ENCODE measurements at places on chromosomes 7 and 10.

GRCh38 chr7:100583132-100584053 lies 2.5 kb downstream of the LRCH4 start:
- peak; percentile 75 for DNase-seq

- no peak for DNase-seq
Observed at GRCh38 chr7:155741082-155741481, 71.2 kb downstream of the SHH start.

DNA sequence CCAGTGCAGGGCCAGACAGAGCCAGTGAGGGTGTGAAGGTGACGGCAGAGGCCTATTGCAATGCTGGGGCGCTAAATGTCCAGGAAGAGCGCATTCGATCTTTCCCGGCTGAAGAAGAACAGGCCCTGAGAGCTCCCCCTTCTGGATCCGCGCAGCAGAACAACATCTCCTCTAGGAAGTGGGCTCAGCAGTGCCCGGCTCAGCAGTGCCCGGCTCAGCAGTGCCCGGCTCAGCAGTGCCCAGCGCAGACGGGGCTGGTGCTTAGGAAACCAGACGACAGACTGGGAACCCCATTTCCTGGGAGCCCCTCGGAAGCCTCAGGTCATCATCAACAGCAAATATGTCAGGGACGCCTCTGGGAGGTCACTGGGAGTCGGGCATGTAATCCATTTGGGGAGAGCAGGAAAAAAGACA lies 4.7 kb upstream of the NOS3 start:
- peak; percentile 69 for DNase-seq

- DNase-seq = no peak
Observed at GRCh38 chr7:6479067-6479466, 31.3 kb upstream of the DAGLB start.

DNA sequence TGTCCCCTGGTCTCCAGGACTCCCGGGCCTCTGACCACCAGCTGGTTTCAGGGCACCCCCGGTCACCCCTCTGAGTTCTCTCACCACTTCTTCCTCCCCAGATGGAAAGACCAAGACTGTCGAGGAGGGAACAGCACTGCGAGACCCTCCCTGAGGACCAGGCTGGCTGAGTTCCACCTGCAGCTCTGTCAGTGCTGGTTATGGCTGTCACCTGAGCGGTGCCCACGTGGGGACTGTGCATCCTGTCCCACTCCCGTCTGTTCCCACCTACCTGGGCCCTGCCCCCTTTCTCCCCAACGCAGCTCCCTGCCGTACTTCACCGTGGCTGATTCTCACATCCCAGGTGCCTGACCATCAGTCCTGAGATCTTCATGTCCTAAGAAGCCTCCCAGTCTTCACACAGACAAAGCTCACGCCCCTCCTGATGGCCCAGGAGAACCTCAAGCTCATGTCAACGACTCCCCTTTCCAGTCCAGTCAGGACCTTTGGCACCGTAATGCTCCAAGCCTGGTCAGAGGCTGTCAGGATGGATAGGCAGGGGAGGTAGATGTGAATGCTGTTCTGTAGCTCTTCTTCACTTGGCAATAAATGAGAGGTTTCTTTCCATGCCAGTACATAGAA lies 159.7 kb downstream of the USP6NL start:
- no peak for DNase-seq

DNA sequence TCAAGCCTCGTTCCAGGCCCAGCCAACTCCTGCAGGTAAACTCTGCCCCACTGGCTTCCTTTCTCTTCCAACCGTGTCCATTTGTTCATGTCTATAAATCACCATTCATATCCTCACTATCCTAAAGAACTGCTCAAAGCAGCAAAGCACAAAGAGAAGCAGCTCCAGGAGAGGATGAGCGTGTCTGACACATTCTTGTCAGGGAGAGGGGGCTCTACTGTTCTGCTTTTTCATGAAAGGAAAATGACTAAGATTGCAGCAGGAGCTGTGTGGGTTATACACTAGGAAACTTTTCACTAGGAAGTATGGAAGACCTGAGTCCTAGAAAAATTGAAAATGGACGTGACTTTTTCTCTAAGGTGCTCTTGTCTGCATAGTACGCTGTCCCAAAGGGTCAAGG lies 16.7 kb downstream of the AGFG2 start:
- DNase-seq = peak; percentile 36

DNA sequence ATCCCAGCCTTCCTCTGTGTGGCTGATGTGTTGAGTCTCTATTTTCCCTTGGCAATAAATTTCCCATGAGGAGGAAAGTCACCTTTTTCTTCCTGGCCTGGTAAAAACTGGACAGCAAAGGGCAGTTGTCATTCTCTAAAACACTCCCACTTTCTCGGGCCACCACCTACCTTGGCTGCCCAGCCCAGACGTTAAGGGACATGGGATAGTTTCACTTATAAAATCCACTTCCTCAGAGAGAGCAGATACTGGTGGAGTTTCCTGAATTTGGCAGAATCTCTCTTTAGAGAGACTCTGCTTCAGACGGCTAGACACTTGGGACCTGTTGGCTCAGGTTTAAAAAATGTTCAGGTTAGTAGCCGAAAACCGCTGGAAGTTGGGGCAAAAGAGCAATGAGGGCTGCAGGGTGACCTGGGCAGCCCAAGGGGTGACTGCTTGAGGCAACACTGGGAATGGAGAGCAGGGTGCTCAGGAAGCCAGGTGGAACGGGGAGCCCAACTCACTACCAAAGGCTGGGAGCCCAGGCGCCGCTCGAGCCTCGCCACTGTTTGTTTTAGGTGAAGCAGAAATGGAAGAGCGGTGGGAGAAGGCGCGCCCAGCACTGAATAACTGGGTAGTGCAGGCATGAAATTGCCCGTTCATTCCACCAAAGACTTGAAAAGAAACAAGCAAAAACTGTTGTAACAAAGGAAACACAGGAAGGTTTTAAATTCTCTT lies 186.1 kb downstream of the TRIL start:
- peak; percentile 52 for DNase-seq

DNA sequence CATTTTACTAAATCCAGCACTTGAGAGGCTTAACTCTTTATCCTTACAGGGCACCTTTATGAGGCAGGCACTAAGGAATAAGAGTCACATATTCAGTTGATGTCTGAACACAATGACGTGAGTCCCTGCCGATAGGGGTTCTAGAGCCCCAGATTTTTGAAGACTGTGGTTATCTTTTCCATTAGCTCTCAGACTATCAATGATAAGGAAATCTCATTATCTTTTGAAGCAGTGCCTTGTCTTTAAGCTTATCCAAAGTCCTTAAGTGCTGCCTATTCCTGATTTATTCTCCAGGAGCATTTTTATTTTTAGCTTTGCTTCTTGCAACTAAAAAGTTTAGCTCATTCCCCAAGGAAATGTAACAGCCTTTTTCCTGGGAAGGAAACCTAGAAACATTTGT lies 444.1 kb upstream of the LRRN3 start:
- no peak for DNase-seq

DNA sequence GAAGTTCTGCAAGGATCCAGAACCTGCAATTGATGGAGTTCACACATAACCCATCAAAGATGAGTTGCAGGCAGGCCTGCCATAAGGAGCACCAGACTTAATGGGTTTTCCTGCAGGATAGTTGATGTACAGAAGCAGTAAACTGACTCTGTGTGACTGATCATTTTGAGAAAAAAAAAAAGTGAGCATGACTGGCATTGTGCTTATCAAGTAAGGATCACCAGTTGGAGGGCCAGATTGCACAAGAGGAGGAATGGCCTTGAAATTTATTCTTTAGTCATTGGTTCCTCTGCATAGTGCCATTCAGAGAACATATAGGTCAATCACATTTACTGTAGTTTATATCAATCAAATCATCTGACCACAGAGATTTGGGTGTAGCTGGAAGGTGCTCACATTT lies 3.8 kb downstream of the CYP3A43 start:
- no peak for DNase-seq

GRCh38 chr10:11439523-11440053 lies 171.9 kb downstream of the USP6NL start:
- DNase-seq = no peak

DNA sequence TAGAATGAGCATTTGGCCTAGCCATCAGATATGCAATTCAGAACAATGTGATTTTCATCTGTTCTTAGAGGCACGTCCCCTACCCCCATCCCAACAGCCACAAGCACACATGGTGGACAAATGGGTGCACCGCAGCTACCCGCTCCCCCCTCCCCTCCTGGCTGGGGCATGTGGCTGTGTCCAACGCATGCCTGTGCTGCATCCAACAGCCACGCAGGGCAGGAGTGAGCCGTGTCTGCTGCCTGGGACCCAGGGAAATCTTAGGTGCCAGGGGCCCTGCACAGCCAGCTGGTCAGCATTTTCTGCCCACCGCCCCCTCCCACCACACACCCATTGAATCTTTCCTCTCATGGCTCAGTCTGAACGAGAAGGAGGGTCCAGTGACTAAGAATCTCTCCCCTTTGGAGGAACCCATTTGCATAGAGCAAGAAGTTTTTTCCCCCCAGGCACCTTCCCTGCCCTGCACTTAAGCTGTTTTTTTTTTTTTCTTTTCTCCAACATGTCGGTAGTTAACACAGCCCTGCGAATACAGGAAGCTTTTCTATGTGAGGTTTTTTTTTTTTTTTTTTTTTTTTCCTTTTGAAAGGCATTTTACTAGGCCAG lies 138.9 kb downstream of the WDR11 start:
- DNase-seq = no peak

- DNase-seq = no peak
Observed at GRCh38 chr7:112866424-112866823, 76.2 kb upstream of the TMEM168 start.

DNA sequence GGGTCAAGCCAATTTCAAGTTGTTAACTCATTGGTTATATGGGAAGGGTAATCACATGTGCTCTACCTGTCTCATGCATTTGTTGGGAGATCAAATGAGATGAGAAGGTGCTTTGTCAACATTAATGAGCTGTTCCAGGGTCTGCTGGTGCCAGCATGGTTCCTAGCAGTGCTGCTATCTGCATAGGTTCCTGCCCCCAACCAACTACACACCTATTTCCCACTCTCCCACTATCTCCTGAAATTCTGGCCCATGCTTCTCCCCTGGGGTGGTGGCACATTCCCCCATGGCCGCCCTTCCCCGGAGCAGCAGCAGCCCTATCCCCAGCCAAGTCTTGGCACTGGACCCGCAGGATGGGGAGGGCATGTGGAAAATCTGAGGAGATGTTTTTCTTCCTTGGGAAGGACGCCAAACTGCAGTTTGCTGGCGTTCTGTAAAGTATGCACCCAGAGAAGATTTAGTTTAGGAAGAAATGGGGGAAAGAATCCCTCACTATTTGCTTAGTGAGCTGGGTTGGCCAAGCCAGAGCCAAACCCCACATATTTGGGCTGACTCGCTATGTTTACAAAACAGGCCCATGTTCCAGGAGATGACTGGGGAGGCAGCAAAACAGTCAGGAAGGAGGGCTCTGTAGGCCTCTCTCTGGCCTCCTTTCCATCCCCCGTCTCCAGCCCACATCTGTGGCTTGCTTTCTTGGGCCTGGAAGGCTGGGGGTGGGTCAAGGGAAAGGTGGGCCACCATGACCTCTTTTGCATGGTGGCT lies 42.5 kb downstream of the PPP1R3C start:
- DNase-seq = no peak

DNA sequence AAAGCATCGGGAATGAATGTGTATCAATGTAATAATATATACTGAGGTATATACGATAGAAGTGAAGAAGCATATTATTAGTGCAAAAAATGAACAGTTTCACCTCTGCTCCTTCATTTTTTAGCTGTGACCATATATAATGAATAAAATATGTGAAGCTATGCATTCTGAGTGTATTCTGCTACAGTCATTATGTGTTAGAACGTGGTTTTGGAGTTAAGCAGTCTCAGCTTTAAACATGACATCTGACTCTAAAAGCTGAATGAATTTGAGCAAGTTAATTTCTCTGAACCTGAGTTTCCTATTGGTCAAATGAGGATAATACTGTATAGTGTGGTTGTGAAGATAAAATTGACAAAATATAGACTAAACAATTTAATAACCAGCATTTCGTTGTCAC lies 358.1 kb downstream of the SUGCT start:
- no peak for DNase-seq

DNA sequence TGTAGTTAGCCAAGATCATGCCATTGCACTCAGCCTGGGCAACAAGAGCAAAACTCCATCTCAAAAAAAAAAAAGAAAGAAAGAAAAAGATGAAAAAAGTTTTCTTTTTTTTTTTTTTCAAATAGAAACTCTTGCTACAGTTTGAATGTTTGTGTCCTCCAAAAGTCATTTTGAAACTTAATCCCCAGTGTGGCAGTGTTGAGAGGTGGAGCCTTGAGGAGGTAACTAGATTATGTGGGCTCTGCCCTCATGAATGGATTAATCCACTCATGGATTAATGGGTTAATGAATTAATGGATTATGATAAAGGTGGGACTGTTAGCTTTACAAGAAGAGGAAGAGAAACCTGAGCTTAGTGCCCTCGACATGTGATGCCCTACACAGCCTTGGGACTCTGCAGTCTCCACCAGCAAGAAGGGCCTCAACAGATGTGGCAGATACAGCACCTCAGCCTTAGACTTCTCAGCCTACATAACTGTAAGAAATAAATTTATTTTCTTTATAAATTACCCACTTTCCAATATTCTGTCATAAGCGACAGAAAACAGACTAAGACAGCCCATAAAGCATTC lies 25.1 kb downstream of the CPEB3 start:
- DNase-seq = no peak

DNA sequence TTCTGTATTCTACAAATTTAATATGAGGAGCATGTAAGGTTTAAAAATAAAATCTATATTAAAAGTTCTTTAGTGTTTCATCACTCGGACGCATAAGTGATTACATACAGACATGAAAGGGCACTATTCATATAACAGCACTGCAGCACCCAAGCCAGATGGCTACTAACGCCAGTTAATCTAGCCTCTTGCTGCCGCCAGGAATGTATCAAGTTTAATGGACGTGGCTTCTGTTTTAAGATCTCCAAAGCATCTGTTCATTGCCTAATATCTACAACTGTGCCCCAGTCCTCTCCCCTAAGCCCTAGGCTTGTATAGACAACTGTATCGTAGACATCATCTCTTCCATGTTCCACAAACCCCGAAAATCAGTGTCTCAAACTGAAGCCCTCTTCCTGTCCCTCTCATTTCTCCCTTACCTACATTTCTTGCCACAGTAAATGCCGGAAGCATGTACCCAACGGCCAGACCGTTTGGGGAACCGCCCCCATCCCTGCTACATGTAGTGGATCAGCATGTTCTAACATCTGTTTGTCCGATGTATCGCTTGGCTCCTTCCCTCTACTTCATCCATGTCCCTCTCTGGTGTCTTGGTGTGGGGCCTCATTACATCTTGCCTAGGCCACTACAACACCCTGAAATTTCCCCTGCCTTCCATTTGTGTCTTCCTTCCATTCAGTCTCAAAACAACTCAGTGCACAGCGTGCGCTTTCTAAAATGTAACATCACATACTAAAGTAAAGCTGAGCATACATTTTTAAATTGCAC lies 147.5 kb upstream of the RSU1 start:
- no peak for DNase-seq

DNA sequence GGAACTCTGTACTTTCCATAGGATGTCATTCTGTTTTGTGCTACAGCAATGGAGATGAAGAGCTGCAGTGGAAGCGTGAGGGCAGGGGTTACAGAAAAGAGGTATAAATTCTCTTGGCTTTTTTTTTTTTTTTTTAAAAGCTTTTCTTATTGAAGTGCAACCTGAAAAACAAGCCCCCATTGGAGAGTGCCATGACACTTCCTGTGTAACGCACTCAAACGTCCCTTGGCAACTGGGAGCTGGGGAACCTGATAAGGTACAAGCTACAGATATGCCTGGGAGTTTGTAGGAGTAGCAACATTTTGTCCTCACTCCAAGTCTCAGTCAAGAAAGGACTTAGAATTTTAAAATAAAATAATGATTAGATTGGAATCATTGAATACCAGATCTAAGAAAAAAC lies 512.1 kb downstream of the RPS24 start:
- no peak for DNase-seq

- no peak for DNase-seq
Observed at GRCh38 chr7:139991269-139991666, 71.5 kb downstream of the PARP12 start.
